Omental fat pad (tissue), 4 donors: ENCODE measurements at places on chromosomes 11 and 22. TPM values are rescaled to one million over a fixed set of nuclear protein-coding genes. Genes with fewer than 3 reads are reported as not detected.

Gene TTC36
- 21.1 TPM for total RNA-seq

Gene OR10V1
- total RNA-seq, result not detected

- DNase-seq, result no peak
Measured at GRCh38 chr11:118757876-118758399, 33.0 kb downstream of the DDX6 start.

Gene POU2AF2
- not detected for total RNA-seq

Gene CSRP3
- total RNA-seq, result not detected

Gene EFEMP2
- 39.4 TPM for total RNA-seq

- no peak for DNase-seq
Measured at GRCh38 chr22:30816413-30816812, 121.7 kb downstream of the OSBP2 start.

Gene POU2F3
- total RNA-seq, result 0.19 TPM

Gene IFITM1
- total RNA-seq, result 224 TPM

Gene APOA5
- total RNA-seq, result not detected

Gene OR5AN1
- not detected for total RNA-seq

DNA sequence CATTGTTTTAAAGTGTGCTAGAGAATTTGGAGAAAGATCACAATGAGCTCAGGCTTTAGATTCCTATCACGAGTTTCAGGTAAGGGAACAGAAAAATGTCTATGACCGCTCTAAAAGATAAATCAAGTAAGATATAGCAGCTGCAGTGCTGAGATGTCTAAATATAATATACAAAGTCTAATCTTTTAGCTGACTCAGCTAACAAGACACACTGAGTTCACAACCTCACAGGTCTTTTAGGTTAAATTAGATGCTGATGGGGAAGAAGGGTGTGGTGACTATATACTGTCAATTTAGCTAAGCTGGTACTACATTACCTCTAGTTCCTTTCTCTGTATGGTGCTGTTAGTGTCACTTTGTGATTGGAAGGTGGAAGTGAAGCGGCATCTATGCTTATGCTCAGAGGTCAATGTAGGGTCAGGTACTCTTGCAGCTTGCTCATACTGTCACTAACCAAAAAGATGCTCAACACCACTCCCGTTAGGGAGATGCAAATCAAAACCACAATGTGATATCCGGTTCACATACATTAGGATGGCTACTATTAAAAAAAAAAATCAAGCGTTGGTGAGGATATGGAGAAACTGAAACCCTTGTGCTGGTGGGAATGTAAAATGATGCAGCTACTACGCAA is 283.5 kb downstream of the SWAP70 start:
- no peak for DNase-seq

Gene ARHGEF17
- 27.3 TPM for total RNA-seq

Gene OR52D1
- total RNA-seq, result not detected

Gene NPTXR
- 2.4 TPM for total RNA-seq

GRCh38 chr11:3685923-3686322 is 14.7 kb upstream of the CHRNA10 start:
- DNase-seq, result no peak

Gene CYP2D6
- 0.60 TPM for total RNA-seq

- DNase-seq, result no peak
Measured at GRCh38 chr22:28402060-28402459, 277.6 kb downstream of the TTC28 start.

GRCh38 chr11:99489581-99489980 is 468.8 kb downstream of the CNTN5 start:
- DNase-seq, result no peak

DNA sequence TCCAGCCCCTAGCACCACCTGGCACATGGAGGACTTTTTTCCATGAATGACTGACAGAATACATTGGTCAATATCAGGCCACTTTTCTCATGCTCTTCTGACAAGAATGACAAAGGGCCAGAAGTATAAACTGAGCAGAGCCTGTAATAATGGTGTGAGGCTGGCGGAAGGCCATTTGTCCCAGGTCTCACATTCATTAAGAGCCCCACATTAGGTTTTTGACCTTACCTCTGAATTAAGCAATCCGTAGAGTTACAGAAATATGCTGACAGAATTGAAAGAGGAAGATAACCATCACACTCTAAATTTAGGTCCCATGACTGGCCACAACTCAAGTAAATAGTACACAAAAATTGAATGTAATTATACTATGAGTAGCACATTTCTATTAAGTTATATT is 55.2 kb downstream of the SYT9 start:
- DNase-seq, result no peak

DNA sequence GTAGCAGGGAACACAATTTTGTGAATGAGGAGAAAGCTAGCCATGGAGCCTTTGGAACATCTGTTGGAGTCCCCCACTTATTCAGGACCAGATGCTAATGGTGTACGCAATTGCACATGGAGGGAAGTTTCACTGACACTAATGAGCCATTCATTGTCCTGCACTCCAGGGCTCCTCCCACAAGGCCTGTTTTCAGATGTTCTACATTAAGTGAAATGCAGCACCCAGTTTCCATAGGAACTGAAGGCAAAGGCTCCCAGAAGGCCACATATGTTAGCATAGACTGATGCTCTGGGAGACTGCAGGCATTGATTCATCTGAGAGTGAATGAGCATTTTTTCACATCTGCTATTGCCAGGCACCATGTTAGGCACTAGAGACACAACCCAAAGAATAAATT is 399.5 kb downstream of the ETS1 start:
- DNase-seq, result no peak

GRCh38 chr11:47768101-47768612 is 1.0 kb upstream of the FNBP4 start:
- no peak for DNase-seq

DNA sequence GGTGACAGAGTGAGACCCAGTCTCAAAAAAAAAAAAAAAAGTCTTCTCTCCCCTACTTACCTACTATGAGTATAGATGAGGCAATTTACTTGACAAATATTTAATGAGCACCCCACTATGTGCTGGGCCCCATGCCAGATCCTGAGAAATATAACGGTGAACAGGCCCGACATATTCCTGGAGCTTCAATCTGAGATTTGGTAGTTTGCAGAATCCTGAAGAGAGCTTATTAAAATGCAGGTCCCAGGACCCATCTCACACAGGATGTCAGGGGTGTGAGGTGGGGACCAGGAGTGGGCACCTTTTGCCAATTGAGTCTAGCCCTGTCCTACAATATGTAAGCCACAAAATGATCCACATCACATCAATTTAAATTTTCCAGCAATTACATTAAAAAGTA is 44.0 kb downstream of the KCNJ4 start:
- DNase-seq, result no peak

DNA sequence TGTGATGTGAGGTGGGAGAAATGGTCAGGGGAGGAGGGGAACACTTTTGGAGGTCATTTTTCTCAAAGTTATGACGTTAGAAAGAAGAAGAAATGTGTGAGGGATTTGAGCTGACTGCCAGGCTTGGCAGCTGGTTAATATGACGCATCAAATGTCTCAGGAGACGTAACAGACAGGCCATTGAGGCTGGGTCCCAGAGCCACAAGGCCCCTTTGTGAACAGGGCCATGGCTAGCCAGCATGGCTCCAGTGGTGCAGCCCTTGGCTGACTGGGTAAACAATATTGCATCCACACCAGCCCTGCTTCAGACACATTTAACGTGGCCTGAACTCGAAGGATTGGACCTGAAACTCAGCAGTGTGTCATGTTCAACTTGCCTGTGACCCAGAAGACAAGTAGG is 34.3 kb downstream of the AMOTL1 start:
- DNase-seq, result no peak

DNA sequence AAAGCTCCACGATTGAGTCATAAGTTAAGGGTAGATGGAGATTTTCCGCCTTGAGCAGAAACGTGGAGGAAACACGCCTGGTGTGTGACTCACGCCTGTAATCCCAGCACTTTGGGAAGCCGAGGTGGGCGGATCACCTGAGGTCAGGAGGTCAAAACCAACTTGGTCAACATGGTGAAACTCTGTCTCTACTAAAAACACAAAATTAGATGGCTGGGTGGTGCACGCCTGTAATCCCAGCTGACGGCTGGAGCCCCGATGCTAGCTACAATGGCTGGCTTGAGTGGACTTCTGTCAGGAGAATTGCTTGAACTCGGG is 17.3 kb upstream of the DGCR8 start:
- DNase-seq, result no peak

Gene MPEG1
- 41.7 TPM for total RNA-seq

DNA sequence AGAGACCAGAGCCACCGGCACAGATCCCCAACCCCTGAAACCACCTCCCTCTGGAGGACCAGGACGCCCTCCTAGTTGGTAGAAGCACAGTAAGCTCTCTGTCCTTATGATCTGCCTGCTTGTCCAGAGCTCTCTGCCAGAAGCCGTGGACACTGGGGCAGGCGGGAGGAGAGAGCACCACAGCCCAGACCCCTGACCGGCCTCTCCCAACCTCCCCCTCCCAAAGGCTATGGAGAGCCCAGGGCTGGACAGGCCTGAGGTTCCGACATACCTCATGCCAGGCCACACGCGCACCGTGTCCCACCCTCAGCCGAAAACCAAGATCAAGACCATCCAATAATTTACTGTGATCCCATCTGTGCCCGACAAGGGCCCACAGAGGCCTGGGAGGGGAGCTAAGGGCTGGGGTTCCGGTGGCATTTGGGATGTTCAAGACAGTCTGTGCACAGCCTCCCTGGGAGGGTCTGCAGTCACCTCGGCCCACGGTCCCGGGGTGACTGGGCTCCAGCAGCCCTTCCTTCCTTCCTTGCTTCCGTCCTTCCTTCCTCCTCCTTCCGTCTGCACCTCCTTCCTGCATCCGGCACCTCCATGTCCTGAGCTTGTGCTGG is 3.4 kb downstream of the HRAS start:
- no peak for DNase-seq

Gene OR52E4
- not detected for total RNA-seq

Gene PHETA2
- 9.3 TPM for total RNA-seq

Gene RTN4R
- 1.8 TPM for total RNA-seq

DNA sequence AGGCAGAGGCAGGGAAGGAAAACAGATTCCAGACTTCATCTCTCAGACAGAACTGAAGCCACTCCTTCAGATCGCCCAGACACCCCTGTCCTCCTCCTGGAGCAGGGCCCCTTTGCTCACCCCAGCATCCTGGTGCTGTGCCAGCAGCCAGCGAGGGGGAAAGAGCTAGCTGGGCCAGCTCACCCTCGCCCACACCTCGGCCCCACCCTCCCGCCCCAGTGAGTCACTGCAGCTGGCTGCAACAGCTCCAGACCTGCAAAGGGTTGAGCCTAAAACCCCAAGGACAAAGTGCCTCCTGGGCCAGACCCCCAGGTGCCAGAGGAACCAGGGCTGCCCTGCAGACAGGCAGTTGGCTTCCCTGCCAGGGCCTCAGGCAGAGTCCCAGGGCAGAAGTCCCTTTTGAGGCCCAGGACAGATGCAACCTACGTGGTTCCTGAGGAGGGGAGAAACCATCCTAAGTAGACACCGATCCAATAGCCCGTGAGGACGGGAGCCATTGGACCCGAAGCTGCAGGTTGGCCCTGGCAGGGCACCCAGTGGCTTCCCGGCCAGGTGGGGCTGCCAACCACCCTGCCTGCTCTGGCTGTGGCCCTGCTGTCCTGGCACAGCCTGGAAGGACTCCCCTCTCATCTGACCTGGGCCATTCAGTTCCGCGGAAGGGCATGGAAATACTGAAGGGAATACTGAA is 7.2 kb downstream of the AHNAK start:
- DNase-seq, result peak; percentile 77

GRCh38 chr11:30023074-30023473 is 6.2 kb upstream of the KCNA4 start:
- DNase-seq, result no peak

DNA sequence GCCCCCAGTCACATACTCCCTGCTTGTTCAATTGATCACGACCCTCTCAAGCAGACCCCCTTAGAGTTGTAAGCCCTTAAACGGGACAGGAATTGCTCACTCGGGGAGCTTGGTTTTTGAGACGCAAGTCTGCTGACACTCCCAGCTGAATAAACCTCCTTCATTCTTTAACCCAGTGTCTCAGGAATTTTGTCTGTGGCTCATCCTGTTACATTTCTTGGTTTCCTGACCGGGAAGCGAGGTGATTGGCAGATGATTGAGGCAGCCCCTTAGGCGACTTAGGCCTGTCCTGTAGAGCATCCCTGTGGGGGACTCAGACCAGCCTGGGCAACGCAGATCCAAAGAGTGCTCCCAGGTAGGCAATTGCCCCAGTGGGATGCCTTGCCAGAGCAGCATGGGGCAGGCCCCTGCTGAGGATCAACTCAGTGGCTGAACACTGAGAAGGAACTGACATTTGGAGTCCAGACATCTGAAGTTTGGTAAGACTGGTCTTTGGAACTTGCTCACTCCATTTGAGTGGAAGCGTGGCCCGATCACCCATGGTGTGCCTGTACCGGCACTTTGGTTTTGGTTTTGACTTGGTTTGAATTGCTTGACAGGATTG is 51.5 kb downstream of the NEU3 start:
- no peak for DNase-seq

DNA sequence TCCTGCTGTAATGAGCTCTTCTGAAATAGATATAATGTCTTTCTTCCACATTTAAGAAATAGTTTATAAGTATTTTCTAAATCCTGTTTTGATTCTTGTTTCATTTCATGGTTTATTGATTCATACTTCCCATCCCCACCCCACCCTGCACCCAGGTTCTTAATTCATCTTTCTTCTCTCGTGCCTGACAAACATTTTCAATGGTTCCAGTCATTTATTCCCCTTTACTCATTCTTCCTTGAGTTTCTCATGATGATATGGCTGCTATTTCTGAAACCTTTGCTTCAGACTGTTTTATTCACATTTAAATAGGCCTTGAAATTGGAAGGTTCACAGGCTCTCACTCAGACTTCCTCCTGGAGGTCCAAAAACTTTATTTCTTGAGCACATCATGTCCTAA is 142.9 kb downstream of the SPON1 start:
- DNase-seq, result no peak

Gene SLC22A12
- total RNA-seq, result not detected
